Stimulated activated CD8-positive, alpha-beta memory T cell treated with anti-CD3 and anti-CD28 coated beads, Interleukin-7, amount 100 ng/mL, for 1 hour (primary cell): ENCODE measurements at places on chromosomes 2 and 18.

DNA sequence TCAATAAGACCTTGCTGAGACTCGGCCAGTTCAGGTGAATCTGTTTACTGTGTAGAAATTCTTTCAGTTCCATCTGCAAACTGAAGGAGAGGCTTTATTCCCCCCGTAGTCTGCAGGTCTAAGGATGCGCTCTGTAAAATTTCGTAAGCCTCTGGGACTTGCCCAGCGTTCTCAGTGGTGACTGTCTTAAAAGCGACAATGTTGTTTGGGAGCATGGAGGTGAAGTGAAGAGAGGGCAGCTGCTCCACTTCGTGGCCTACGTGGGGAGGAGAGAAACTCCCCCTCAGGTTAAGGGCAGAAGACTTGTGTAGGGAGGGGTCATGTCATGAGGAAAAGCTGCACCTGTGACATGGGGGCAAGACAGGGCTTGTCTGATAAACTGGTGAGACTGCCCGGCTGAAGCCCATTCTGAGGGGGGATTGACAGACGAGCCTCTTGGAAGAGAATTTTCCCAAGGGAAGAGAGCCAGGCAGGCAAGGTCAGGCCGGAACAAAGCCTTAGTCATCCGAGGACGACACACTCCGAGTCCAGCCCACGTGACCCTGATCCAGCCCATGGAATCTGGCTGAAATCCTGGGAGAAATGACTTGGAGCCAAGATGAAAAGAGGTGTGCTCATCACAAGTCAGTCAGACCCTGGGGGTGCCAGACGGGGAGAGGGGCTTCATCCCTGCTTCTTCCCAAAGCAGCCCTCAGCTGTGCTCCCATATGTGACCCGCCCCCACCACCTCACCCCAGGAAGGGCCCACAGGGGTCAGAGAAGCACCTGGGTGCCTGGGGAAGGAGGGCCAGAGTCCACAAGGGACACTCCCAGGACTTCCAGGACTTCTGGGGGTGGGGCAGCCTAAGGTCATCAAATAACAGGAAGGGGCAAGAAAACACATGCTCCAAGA is 88.5 kb upstream of the SH3BP4 start:
- DNase-seq: no peak

DNA sequence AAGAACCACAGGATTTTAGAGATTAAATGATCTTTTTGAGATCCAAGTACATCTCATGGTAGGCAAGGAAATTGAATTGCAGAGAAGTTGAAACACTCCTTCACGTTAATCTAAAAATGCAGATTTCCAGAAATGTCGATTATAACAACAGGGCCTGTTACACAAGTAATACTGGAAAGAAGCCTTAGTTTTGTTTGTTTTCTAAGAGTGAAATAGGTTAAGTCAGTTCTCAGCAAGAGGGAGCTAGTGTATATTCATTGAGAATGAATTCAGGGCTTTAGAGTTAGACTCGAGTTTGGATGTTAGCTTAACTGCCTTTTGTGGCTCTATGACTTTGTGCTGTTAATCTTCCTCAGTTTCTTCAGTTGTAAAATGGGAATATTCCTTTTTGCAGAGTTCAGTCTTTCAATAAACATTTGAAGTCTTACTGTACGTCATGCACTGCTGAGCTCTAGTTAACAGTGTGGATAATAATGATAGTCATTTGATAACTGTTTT is 926 bp downstream of the NDUFV2 start:
- DNase-seq: no peak

DNA sequence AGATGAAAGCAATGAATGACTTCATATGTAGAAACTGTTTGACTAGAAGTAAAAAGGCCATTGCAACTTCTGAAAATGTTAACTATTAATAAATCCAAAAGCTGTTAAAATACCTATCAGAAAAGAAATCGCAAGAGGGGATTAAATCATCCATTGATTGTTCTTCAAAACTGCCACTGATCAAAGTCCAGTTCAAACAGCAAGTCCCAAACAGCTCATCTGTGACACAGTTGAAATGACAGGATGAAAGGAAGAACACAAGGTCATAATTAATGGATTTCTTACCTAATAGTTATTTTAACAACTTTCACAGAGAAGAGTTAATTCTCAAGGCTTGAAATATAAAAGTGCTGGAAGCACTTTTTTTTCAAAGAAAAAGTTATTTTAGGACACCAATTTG is 90.4 kb downstream of the SESTD1 start:
- no peak for DNase-seq

- no peak for DNase-seq
These were observed 22.1 kb downstream of the RAB3GAP1 start for GRCh38 chr2:135074216-135074615.

DNA sequence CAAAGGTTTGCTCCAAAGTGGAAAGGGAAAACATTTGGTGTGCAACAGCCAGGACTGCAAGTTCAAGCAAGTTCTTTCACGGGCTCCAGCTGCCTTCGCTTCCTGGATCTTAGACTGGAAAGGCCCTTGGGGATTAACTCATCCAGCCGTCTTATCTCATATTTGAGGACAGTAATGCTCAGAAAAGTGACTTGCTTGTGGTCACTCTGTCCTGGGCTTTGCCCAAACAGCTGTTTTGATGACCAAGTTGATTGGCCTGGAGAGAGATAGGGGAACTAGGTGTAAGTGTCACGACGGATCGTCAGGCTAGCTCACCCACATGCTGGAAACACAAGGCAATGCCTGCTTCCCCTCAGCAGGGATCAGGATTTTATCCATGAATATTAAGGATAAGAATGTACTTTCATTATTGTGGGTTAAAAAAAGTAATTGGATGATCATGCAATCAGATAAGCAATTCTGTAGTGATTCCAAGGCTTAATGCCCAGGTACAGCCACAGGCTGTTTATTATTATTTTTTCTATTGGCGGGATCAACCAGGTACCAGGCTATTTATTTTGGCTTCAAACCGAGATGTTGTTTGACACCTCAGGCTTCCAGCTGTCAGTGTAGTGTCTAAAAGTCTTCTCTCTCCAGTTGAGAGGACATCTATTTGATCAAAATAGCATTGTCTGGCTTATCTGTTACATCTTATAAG is 162.5 kb upstream of the EPAS1 start:
- no peak for DNase-seq

GRCh38 chr2:145771525-145771924 is 1251.6 kb upstream of the ZEB2 start:
- no peak for DNase-seq

GRCh38 chr2:230773039-230773773 is 60.6 kb downstream of the CAB39 start:
- no peak for DNase-seq

GRCh38 chr2:211373203-211373602 is 816.8 kb downstream of the CPS1 start:
- DNase-seq: no peak

GRCh38 chr2:177155631-177156030 is 57.0 kb upstream of the HNRNPA3 start:
- no peak for DNase-seq

- DNase-seq: no peak
These were observed 488.9 kb downstream of the MBD2 start for GRCh38 chr18:53735526-53735925.

DNA sequence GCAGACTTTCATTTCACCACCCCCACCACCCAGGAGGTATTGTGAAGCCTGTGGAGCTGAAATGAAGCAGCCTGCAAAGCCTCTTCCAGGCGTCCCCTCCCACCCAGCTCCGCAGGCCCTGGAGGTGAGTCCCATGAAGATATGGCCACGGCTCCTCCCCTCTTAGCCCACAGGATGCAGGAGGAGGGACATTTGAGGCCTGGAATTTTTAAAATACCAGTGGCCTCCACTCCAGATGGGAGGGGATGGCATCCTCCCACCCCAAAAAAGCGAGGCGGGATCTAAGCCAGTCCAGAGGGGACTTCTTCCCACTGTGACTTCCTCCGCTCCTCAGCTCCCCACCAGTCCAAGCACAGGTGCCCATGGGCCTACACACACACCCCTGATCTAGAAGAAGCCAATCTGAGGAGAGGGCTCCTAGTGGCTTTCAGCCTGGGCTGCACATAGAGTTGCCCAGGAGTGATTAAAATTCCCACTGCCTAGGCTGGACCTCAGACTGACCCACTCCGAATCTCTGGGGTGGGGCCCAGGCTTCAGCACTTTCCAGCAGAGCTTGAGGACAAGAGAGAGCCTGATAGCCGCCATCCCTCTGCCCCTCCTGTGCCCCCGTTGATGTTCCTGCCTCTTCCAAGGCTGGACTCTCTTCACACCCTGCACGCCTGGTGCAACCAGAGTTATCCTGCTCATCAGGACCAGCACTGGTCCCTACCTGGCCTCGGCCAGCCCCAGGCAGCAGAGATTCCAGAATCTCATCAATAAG is 206.9 kb downstream of the TNS1 start:
- no peak for DNase-seq

DNA sequence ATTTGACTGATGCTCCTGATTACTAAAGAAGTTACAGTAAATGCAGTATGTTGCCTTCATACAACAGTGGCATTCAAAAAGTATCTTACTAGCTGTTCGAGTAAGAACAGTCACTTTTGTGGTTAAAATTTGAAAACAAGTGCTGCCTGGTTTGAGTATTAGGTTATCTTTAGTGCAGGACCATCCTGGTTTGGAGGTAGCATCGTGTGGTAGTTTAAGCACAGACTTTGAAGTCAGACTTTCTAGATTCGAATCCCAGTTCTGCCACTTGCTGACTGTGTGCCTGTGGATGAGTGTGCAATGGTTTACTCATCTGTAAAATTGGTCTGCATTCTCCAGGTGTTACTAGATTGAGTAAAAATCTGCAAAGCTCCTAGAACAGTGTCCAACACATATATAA is 96.8 kb downstream of the SGPP2 start:
- DNase-seq: no peak

DNA sequence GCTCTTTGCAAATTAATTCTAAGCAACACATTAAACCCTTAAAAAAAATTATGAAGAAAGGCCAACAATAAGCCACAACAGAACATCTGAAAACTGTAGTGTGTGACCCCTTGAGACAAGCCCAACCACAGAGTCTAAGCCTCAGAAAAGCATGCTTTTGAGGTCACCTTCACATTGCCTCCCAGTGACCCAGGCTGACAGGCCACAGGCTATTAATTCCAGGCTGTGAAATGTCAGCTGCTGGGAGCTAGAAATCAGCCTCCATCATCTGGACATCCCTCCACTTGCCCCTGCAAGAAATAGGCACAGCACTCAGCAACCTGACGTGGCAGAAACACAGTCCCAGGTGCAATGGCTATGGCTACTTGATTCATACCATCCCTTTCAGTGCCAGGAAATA is 179.4 kb upstream of the ZFP36L2 start:
- DNase-seq: no peak

DNA sequence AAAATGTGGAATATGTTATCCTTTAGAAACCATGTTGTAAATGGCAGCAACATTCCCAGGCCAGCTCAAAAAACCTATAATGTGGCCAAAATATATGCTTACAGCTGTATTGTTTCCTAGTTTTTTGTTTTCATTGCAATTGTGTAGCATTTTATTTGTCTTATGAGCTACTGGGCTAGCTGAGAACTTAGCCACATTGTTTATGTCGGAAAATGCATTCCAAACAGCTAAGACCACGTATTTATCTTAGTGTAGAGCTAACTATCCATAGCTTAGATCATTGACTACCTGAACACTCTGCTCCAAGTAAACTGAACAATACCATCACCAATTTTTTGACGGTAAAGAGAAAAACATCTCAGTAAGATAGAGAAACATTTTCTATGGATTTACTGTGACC is 38.4 kb downstream of the METAP1D start:
- DNase-seq: no peak

- DNase-seq: no peak
These were observed 90.0 kb downstream of the SEPTIN10 start for GRCh38 chr2:109523536-109524361.

GRCh38 chr2:177332026-177332991 is 60.3 kb upstream of the AGPS start:
- DNase-seq: no peak

DNA sequence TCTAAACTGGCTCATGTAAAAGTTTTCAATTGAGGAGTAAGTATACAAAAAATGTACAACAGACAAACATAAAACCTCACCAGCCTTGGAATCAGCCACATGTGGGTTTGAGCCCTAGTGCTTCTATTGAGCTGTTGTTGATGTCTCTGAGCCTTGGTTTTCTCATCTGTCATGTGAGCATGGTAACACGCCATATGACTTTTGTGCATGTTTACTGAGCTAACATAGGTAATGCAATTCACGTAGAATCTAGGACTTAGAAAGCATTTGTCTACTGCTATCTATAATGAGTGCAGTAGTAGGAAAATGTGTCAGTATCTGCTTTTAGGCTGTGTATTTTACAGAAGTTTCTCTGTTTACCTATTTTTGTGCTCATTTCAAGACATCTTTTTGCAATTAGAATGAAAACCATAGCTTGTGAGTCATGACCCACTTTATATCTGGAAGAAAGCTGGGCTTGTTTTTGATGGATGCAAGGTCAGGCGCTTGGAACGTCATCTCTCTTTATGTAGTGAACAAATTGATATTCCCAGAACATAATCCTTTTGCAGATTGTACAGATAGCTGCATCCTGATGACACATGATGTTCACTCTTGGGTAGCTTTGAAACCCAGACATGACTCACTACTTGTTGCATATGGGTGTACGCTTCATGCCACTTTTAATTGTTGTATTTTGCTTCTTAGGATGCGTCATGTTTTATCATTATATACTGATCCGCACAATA is 94.3 kb downstream of the RNF144A start:
- no peak for DNase-seq

GRCh38 chr2:222844323-222844722 is 16.5 kb upstream of the ACSL3 start:
- no peak for DNase-seq

DNA sequence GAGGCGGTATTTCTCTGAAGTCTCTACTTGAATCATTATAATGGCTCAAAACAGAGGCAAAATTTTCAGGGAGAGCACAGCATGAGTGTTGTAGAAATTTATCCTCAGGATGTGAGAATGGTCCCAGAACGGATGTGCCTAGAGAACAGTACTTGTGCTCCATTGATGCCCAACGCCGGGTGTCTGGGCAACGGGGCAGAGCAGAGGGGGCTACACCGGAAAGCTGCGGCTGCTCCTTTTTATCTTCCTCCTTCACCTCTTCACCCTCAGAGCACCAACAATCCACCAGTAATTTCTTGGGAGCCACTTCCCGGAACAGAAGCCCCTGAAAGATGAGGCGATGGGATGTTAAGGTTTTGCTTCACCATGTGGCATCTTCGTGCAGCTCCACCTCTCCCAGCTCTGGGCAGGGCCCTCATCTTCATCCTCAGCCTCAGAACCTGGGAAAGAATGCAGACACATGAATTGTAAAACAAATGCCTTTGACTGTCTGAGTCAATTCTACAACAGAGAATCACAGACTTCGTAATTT is 71.5 kb downstream of the PTGR3 start:
- no peak for DNase-seq

GRCh38 chr18:7579176-7579917 is 12.2 kb downstream of the PTPRM start:
- no peak for DNase-seq
